ENCODE measurements at places on chromosomes 5 and 9.

DNA sequence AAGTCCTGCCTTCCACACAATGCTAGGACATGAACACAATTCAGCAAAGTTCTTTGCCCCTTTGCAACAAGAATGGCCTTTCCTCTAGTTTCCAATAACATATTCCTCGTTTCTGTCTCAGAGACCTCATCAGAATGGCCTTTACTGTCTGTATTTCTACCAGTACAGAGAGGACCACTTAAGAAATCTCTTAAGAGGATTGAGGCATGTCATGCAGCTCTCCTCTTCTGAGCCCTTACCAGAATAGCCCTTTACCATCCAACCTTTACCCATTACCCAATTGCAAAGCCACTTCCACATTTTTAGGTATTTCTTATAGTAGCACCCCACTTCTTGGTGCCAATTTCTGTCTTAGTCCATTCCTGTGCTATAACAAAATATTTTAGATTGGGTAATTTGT lies 20.3 kb downstream of the TNPO1 start:
- no peak for DNase-seq

- DNase-seq = no peak
Measured at GRCh38 chr5:40490464-40491111, 189.1 kb upstream of the PTGER4 start.

DNA sequence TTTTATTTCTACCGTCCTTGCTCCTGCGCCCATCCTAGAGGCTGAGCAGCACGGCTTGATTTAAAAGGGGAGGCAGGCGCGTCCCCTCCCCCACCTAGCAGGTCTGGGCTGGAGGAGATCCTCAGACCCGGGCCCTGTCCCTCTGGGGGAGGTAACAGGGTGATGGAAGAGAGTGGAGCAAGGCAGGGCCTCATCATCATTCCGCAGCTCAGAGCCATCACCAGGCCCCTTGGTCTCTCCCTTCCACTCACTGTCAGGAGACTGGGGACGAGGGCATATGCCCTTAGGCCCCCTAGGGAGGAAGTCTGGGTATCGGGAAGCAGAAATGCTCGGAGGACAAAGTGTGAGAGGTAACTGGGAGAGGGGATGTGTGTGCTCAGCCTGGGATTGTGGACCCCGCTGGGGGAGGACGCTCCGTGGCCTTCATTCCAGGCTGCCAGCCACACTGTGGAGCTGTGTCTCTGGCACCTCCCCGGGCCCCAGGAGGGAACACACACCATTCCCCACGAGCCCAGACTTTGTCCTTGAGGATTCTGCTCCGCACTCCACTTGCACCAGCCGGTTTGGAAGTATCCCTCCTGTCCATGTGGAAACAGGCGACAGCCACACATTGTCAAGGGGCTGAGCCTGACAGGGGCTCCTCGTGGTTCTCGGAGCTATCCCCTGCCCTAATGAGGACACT lies 761 bp downstream of the REEP2 start:
- no peak for DNase-seq

DNA sequence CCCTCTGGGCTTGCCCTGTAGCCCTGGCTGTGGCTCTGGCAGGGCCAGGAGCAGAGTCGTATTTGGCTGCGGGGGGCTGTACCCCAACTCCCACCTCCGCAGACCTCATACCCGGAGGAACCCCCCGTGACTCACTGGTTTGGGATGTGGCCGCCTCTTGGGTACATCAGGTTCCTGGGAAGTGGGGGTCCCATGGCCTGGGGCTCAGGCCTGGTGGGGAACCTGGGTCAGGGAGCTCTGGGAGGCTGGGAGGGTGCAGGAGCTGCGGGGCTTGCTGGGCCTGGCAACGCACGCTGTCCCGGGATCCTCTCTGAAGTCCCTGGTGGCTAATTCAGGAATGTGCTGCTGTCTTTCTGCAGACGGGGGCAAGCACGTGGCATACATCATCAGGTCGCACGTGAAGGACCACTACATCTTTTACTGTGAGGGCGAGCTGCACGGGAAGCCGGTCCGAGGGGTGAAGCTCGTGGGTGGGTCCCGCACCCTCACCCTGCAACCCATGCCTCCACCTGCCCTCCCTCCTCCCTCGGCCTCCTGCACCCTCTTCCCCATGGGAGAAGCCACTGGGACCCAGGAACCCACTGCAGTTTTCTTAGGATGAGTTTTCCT lies 2.4 kb downstream of the LCN1 start:
- no peak for DNase-seq

- no peak for DNase-seq
Measured at GRCh38 chr9:127919253-127919815, 2.5 kb upstream of the ST6GALNAC4 start.

DNA sequence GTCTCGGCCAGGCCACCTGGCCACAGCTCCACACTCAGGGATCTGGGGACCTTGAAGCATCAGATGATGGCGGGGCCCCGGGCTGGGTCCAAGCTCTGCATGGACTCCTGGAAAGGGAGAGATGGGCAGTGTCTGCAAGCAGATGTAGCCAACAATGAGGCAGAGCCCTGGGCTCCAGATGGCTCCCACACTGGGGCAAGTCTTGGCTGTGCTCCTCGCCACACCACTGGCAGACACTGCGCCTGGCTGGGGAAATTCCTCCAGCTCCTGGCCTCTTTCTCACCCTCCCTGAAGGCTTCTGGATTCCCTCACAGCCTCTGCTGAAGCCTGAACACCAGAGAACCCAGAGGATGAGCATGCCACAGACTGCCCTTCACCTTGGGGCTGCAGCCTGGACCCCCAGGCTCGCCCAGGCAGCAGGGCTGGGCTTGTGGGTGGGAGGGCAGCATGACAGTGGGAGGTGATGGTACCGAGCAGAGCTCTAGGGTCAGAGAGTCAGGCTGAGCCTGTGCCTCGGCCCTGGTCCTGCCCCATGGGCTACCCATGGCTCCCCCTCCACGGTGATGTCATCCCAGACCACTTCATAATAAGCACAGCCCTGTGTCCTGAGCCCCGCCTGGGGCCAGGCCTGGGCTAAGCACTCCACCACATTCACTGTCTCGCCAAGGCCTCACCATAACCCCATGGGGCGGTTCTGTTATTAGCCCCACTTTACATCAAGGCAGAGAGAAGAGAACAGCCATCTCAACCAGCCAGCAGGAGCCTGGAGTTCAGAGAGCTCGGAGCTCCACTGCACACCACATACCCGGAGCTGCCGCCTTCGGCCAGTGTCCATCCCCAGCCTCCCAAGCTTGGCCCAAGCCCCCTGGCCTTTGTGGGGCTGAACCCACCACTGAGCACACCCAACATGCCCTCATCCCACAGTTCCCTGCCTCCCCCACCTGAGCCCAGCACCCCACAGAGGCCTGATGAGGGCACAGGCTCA lies 62.2 kb upstream of the ADAMTS2 start:
- no peak for DNase-seq

- DNase-seq = no peak
Measured at GRCh38 chr9:116394894-116395698, 241.5 kb downstream of the PAPPA start.

GRCh38 chr9:82369251-82369945 lies 380.8 kb downstream of the SPATA31D1 start:
- no peak for DNase-seq

DNA sequence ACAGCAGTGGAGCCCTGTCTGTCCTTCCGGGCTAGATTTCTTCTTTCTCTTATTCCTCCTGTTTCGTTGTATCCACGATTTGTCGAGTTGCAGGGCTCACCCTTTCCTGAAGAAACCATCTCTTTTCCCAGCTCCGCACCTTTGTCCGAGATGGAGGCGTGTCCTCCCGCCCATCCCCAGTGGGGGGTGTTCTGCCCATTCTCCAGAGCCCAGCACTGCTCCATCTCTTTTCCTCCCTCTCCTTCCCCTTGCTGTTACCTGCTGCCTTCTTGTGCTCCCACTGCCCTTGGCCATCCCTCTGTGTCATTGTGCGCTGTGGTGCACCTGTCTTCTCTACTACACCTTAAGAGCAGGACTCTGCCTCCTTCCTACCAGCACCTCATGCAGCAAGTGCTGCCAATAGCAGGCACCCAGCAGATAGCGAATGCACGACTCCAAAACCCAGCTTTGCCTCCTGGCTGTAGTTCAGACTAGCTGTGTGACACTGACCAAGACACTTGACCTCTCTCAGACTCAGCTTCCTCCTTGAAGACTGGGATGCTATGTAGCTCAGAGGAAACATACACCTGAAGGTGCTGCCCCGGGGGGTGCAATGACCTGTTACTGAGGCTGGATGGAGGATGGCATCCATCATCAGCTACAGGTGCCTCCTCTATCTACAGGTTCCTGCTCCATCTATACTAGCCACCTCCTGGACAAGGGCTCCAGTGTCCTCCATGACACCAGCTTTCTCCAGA lies 8.9 kb downstream of the OR13J1 start:
- DNase-seq = peak; percentile 2

DNA sequence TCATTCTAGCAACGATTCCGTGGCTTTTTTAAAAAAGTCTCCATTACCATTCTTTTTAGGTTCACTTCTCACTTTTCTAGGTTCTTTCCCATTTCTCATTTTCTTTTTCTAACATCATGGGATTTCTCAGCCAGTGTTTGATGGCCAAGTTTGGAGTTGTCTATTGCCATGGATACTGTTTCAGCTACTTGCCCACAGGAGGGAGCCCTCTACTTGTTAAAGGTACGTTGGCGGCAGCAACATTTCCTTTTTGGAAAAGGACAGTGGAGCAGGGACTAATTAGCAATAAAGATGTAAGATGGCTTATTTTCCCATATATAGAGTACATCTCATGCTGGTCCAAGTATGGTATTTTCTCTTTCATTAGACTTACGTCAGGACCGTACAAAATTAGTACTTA lies 2257.5 kb upstream of the C9orf72 start:
- DNase-seq = no peak

DNA sequence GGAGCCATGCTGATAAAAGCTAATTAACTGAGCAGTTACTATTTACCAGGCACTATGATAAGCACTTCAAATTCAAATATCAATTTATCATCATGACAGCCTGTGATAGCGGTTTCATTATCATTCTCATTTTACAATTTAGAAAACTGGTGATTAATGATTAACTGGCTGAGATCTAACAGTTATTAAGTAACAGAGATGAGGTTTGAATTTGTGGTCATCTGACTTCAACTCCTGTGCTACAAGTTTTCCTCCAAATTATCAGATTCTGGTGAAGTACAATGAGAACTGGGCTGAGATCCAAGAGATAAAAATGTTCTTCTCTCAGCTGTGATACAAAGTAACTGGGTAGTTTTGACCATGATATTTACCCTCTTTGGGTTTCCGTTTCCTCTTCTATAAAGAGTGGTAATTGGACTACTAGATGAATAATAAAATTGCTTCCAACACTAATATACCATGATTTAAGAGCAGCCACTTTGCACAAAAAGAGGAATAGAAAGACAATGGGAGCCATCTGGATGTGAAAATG lies 74.5 kb upstream of the CCNG1 start:
- no peak for DNase-seq

- no peak for DNase-seq
Measured at GRCh38 chr5:82925061-82925411, 152.2 kb downstream of the TMEM167A start.

DNA sequence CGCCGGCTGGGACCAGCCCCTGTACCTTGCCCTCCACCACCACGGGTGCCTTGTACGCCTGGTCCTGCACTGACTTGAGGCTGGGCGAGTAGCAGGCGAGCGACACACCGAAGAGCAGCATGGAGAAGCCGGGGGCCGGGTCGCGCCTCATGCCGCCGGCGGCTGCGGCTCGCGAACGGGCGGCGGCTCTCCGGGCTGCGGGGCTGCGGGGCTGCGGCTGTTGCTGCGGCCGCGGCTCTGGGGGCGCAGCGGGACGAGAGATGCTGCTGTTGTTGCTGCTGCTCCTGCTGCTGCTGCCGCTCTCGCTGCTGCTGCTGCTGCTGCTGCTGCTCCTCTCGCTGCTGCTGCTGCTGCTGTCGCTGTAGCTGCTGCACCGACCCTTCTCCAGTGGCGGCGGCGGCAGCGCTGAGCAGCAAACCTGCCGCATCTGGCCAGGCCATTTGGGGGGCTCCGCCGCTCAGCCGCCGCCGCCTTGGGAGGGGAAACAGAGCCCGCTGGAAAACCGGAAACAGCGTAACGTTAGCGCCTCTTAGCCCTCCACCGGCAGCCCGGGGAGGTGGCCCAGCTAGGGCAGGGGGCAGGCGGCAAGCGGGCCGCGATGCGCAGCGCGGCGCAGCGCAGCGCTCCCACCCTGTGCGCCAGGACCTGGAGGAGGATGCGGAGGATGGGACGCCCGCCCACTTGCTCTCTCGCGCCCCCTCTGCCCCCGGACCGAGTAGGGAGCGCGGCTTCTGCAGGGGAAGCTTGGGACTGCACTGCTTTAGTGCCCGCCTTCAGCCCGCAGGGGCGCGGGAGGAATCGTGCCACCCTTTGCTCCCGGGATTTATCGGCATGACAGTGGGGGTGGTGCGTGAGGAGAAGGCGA lies at the start of gene NRG2:
TSS of gene NRG2 (minus strand) at position 657 of the 865 bp plus-strand sequence.
- peak; percentile 10 for DNase-seq

DNA sequence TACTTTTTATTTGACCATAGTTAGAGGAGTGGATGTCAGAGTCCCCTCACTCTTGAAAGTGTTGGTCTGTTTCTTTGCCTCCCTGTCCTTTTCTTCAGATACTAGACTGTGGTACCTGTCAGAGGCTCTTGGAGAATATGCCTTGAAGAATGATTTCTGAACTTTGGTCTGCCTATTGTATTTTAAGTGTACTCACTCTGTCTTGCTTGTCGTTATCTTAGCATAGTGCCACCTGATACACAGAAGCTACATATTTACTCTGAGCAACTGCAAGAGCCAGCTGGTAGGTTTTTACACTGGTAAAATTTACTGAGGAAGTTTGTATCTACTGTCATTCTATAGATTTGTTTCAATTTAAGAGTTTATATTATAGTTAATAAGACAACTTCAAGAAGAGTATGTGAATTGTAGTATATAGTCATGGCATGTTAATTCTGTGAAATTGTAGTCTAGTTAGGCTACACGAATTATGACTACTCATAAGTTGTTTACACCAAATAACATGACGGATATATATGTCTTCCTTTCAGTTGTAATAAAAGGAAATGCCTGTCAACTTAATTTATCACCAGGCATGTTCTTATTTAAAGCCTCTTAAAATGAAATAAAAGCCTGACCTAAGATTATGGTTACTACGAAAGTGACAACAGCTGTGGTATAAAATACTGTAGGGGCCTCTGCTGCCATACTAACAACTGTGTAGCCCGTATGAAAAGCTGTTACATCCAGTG lies 201.7 kb downstream of the KDM4C start:
- no peak for DNase-seq

DNA sequence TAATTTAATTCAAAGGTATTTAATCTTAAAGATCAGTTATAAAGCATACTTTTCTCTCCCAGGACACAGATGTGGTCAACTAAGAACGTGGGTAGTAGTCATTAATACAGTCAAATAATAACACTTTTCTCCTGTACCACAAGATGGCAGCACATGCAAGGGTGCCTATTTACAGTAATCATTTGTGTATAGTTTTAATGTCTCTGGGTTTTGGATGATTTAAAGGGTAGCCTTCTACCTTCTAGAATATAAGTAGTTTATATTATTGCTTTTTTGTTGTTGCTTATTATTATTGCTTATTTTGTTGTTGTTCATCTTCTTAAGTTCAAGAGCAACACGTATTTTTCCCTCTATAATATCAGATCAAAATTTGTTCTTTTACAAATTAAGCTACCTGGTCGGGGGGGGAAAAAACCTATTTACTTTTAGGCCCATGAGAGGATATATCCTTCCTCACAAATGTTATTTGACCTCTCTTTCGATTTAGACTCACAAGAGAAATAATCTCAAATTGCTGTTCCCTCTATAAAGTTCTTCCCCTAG lies 59.6 kb upstream of the SLC27A6 start:
- DNase-seq = no peak

Data from T-helper 2 cell treated with Interferon-gamma antibody and Interleukin-4, amounts not matched to agents 5 μg/mL and 100 μg/mL, for 36 hours (primary cell).